WERI-Rb-1 (cell line): ENCODE measurements at places on chromosomes 2 and 18.

- DNase-seq = no peak
Measured at GRCh38 chr2:33317369-33318007, 159.0 kb upstream of the RASGRP3 start.

DNA sequence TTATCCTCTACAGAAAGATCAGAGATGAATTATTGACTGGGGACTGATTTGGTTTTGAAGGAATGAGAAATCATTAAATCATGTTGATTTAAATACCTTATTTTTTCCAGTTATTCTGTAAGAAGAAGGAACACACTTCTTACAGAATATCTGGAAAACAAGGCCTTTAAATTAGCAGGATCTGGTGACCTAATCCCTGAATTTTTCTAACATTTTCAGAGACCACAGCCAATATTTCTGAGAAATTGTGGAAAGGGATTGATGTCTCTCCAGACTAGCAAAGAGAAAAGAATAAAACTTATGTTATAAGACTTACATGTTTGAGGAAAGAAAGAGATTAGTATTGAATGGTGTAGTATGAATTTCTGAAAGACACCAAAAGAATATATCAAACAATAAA, 104.0 kb downstream of the KCNE4 start:
- DNase-seq = no peak

GRCh38 chr2:218711550-218711929, 905 bp downstream of the TTLL4 start:
- no peak for DNase-seq

DNA sequence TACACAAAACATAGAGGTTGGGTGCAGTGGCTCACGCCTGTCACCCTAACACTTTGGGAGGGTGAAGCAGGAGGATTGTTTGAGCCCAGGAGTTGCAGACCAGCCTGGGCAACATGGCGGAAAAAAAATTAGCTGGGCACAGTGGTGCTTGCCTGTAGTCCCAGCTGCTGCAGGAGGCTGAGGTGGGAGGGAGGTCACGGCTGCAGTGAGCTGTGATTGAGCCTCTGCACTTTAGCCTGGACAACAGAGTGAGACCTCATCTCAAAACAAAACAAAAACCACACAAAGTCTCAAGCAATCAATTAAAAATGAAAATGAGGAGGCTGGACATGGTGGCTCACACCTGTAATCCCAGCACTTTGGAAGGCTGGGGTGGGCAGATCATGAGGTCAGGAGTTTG, 4.9 kb downstream of the NOP58 start:
- DNase-seq = no peak

GRCh38 chr2:222295368-222296062, 3.3 kb downstream of the PAX3 start:
- no peak for DNase-seq

DNA sequence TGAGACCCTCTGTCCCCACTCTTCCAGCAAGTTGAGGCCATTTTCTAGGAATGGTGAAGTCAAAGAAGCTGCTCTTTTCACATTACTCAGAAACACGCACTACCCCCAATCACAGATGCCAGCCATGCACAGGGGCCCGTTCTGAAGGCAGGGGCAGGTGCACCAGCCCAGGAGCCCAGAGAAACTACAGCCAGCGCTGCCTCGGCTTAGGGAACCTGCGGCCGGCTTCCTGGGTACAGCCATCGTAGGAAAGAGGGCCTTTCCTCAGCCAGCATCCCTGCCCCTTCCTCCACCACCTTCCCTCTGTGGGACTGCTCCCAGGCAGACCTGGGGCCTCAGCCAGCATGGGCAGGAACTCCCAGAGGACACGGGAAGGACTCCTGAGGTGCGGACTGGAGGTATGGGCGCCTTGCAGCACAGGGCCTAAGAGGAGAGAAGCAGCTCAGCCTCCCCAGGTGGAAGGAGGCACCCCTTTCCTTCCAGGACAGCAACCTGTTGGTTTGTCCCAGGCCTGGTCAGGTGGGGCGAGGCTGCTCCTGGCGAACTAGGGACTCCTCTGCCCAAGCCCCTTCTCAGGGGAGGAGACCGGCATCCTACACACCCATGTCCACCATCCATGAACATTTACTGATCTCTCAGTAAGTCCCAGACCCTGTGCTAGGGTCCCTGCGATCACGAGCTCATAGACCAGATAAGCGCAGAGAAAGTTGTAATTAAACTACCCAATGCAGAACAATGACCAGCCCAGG, 99.0 kb upstream of the ID2 start:
- DNase-seq = no peak

DNA sequence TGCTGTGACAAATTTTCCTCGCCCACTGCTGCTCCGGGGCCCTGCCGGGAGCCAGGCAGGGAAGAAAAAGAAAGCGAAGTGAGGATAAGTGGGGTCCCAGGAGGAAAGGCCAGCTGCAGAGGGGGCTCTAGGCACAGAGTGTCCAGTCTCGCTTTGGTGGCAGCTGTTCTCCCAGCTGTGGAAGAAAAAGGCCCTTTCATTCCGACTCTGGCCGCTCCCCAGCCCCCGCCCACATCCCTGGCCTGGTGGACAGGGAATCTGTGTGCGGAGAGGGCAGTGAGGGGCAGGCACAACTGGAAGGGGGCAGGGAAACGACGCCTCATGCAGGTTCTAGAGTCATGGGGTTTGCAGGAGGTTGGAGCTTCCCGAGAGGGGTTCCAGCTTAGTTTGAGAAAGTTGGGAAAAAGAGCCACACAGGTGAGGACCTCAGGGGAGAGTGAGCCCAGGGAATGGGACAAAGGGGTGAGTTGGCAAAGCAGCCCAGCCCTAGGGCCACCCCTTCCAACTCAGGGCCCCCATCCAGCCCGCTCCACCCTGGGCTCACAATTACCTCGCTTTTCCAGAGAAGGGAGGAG, 1.8 kb downstream of the RTKN start:
- peak; percentile 41 for DNase-seq

- DNase-seq = no peak
Measured at GRCh38 chr2:215633360-215633759, 197.5 kb upstream of the FN1 start.
